ENCODE measurements at places on chromosomes 4 and X.

DNA sequence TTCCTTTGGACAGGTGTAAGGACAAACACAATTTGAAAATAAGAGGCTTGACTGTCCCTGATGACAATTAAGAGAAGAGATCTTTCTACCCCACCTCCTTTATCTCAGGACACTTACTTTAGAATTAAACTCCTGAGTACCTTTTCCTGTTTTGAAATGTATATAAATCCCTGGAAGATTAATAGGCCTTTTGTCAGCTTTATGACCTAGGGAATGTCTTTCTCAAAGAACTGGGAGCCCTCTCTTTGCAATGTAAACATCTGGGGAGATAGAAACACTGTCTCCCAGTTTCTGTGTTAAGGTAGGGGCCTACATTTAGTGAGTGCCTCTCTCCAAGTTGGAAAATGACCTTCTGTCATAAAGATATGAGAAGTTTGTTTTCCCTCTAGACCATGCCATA, 31.7 kb downstream of the AGA start:
- peak; percentile 13 for DNase-seq

DNA sequence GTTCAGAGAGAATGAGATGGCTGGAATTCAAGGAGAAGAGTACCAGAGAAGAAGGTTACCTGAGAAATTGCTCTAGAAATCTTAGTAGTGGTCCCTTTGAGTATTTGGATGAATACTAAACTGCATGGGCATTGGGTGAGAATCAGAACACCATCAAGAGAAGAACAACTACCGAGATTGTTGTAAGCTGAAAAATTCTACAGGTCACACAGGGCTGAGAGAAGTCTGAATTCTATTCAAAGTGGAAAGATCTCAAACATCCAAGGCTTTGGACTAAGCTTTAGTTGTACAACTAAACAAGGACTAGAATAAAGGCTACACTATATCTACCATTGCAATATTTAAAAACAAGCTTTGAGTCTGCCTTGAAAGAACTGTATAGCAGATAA, 40.8 kb downstream of the LRBA start:
- no peak for DNase-seq

- DNase-seq, result no peak
These were observed 119.5 kb downstream of the REELD1 start for GRCh38 chr4:146333895-146334262.

GRCh38 chr4:182832352-182833120, 84.7 kb downstream of the DCTD start:
- DNase-seq, result no peak

- no peak for DNase-seq
These were observed 151.7 kb upstream of the TBL1X start for GRCh38 chrX:9312922-9313867.

GRCh38 chr4:69649207-69649606, 3.8 kb downstream of the UGT2A1 start:
- no peak for DNase-seq

DNA sequence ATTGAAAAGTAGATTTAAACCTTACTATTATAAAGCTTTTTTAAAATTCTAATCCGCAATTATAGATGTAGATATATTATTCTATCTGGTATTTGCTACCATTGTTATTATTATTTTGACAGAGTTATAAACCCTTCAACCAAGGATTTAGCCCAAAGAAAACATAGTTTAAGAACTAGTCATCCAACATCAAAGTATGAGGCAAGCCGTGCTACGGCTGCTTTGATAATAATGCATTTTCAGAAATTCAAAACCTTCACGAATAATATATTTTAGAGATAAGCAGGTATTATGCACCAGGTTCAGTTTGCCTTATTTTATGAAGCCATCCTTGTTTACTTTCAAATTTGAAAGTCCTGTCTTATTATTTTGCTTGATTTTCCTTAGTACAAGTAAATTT, 1501.7 kb downstream of the RAPGEF2 start:
- DNase-seq, result no peak

DNA sequence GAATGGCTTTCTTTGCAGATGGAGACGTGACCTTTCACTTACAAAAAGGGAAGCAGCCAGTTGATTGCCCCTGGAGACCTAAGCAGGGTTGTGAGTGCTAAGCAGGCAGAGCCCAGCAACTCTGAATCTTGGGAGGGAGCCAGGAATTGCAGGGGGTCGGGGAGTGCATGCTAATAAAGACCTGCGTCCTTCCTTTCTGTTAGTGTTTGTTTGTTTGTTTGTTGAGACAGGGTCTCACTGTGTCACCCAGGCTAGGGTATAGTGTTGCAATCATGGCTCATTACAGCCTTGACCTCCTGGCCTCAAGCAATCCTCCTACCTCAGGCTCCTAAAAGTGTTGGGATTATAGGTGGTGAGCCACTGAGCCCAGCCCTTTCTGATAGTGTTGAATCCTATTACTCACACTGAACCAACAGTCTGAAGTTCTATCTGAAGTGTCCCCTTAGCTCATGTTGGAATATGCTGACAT, 137.4 kb downstream of the CEP135 start:
- DNase-seq, result no peak

DNA sequence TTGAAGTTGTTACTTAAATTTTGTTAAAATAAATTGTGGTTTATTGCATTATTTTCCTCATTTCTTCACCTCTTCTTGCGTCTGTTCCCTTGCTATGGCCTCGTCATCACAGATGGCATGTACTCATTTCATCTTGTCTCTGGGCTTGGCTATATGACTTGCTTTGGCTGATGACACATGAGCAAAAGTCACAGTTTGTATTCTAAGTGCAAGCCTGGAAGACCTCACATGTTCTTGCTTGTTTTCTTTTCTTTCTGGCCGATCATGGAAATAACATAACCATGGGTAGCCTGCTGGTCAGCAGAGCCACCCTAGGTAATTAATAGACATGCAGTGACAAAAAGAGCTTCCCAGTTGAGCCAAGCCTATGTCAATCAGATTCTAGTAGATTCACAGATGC, 527.9 kb downstream of the SPRY1 start:
- no peak for DNase-seq

GRCh38 chr4:183797445-183798300, 107.4 kb upstream of the STOX2 start:
- no peak for DNase-seq

- DNase-seq, result no peak
These were observed 378.6 kb upstream of the EPHA5 start for GRCh38 chr4:66048861-66049260.

DNA sequence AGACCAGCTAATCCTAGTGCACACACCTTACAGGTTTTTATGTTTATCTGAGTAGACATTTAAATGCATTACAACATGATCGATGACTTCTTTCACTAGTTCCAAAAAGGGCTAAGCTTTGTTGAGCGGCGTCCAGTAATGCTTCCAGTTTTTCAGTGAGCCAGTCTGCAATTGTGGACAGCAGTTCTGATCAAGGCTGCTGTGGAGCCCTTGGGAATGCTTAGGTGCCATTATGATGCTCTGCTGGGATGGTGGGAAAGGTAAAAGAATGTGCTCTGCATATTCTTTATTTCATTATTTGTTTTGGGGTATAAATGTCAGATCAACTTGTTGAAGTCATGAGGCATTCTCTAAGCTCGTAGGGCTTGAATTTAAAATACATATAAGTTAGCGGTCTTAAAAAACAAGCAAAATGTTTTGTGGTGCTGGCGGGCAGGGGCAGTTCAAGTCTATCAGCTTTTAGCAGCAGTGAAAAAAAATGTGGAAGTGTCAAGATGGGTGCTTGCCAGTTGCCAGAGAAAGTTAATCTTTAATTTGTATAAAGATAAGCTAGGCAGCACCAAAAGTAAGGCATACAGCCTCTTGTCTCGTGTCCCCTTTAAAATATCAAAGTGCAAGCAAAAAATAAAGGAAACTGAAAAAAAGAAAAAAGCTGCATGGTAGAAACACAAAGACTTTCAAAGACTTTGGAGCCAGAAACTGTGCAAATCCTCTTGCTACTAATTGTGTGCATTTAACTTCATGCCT, 5.8 kb downstream of the MID1IP1 start:
- DNase-seq, result no peak

DNA sequence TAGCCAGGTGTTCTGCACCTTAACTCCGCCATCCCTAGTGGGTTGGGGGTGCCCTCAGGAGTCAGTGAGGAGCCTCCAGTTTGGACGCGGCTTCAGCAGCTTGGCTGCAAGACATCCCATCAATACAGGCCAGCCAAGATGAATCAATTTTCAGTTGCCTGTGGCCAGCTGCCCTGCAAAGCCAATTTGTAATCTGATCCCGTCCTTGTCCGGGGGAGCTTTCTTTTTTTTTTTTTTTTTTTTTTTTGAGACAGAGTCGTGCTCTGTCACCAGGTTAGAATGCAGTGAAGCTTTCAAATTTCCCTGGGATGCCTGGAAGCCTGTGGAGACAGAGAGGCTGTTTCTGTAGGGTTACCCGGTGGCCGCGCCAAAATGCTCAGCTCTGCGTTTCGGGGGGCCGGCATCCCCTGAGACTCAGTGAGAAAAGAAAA, 192.5 kb downstream of the ASMT start:
- DNase-seq, result no peak

DNA sequence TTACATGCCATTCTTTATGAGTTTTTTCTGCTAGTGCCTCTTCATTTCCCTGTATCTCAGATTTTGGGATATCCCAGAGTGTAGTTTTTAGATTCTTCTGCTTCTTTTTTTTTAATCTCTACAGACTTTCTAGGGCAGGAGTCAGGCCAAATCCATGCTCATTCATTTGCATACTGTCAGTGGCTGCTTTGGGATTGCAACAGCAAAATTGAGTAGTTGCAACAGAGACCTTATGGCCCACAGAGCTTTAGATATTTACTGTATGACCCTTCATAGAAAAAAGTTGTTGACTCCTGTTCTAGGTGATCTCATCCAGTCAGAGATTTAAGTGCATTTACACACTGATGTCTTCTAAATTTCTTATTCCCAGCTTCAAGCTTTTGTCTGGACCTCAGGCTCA, 35.3 kb downstream of the ARFIP1 start:
- DNase-seq, result no peak

DNA sequence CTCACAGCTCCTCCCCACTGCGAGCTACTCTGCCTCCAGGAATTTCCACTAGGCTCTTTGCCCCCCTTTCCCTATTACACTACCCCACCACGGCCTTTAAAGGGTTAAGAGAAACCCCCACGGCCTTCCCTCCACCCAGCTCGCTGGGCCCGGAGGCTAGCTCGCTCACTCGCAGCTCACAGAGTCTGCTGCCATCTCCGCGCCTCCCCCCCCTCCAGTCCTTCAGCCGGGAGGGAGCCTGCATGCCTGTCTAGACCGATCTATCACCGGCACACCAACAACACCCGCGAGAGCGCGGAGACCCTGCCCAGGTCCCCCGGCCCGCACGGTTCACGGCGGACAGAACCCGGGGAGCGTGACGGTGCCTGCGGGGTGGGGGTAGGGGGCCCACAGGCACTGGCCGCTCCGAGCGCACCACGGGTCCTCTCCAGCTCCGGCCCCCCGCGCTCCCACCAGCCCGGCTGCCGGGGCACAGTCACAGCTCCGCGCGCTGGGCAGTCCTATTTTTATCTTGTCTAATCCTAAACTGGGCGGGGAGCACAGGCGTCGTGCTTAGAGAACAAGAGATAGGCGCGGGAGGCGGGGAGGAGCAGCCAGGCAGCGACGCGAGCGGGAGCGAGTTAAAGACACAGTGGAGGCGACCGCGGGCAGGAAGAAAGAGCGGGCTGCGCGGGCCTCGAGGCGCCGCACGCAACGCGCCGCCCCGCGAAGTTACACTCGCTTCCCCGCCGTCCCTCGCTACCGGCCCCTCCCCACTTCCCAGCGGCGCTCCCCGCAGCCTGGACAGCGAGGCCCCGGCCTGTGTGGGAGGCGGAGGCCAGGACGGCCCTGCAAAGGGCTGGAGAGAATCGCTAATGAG, 3.5 kb downstream of the BCOR start:
- DNase-seq, result no peak

DNA sequence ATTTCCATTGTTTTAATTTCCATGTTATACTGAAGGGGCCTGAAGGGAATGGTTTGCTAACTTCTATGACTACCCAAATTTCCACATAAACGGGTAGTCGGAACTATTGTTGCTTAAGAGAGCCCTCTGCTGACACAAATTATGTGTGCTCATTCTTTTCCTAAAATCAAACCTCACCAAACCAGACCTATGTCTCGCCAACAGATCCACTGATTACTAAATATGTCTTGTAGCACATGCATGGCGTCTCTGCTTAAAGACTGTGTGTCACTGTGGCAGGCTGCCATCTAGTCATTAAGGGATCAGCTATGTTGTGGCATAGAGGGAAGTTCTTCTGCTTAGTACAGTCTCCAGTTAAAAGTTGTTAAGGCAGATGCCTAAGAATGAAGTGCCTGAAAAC, 25.1 kb downstream of the PIR start:
- no peak for DNase-seq

- no peak for DNase-seq
These were observed 4.1 kb upstream of the NDNF start for GRCh38 chr4:121076416-121076815.

Measured in NCI-H2029 (cell line).